ENCODE measurements at places on chromosomes 1 and 21. TPM values are rescaled to one million over a fixed set of nuclear protein-coding genes. Genes with fewer than 3 reads are reported as not detected.

IL20 gene
- total RNA-seq: 0.74 TPM

RXRG gene
- not detected for total RNA-seq

KRTAP19-3 gene
- total RNA-seq: not detected

DENND4B gene
- 21.2 TPM for total RNA-seq

MYOC gene
- not detected for total RNA-seq

TRIM17 gene
- total RNA-seq: 0.68 TPM
